ENCODE measurements at places on chromosomes 13 and 19.

DNA sequence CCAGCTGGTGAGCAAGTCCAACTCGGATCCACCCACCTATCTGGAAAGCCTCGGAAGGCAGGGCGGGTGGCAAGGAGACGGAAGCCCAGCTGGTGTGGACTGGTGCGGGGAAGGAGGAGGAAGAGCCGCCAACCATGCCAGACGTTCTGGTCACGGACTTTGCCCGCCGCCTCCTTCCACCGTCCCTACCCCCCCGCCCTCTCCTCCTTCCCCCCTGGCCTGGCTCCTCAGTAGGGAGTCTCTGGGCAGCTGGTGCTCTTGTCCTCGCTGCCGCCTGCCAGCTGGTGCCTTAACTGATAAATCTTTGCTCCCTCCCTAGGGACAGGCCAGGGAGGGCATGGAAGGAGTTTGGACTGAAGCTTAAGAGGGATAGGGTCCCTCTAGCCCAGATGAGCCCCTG lies 4.8 kb downstream of the SYNGR4 start:
- no peak for DNase-seq

DNA sequence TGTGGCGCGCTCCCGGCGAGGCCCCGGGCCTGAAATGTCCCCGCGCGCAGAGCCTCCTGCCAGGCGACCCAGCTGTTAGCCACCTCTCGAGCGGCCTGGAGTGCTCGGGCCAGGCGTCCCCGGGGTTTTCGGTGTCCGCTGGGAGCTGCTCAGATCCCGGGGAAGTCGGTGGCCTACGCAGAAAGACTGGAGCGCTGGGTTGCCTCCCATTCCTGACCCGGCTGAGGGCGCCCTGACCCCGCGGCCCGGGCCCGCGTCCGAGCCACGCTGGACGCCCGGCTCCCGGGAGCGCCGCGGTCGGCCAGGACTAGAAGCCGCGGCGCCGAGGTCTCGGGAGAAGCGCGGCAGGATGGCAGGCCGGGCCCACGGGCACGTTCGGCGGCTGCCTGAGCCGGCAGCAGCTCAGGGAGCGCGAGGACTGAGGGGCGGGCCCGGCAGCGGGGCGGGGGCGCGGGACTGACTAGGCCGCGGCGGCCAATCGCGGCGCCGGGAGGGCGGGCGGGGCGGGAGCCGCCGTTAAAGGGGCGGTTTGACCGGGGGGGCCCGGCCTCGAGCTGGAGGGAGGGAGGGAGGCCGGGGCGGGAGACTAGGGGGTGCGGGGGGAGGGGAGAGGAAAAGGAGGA lies 1.3 kb upstream of the ZIC2 start:
- DNase-seq = peak; percentile 55

DNA sequence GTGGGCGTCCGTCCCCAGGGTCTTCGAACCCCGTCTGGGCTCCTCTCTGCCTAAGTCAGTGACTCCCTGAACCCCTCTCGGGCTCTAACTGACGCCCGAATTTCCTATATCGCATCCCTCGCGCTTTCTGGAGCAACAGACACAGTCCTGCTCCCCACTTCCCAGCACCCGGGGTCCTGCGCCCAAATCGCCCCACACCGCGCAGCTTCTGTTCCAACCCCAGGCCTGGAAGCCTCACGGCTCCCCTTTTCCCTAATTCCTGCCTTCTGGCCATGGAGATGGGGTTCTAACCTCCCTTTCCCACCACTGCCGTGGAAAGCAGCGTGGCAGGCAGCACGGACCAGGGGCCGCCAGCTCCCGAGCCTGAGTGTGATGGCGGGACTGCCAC lies 1.6 kb upstream of the GRTP1 start:
- no peak for DNase-seq

DNA sequence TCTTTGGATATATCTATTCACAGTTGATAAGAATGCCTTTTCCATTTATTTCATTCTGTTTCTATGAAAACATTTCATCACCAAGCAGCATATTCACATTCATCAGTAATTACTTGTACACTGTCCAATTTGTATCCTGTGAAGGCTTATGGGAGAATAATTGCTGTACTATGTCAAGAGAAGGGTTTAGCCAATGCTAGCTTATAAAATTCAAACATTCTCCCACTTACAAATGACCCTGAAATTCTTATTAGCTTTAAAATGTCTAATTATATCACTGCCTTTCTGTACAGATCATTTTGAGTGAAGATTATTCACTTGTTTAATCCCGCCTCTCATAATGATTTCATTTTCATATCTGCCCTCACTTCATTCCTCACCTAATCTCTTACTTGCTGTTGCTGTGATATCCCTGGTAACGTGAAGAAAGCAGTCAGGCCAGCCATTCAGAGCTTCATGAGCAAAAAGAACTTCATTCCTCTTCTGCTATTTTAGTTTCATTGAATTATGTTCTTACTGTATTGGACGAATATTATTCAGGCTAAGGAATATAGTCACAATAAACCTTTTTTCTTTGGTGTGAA lies 778.7 kb downstream of the OLFM4 start:
- no peak for DNase-seq

GRCh38 chr19:45243144-45243732 lies 2.0 kb downstream of the EXOC3L2 start:
- no peak for DNase-seq

DNA sequence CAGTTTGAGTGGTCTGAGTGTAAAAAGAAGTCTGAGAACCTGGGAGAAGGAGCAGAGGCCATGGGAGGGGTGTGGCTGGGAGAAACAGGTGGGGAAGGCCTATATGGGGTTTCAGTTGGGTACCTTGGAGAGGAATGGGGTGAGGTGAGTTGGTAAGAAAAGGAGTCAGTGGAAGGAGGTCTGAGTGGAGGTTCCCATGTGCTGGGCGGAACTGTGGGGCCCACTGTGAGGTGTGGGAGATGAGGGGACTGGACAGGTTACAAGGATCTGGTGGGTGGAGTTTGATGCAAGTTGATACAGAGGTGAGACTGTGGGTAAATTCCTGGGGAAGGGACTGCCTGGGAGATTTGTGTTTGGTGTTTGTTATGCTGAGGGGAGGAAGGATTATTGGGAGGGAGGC lies 2.1 kb downstream of the ZNF574 start:
- DNase-seq = no peak

- DNase-seq = no peak
Measured at GRCh38 chr19:2533686-2534422, 57.9 kb downstream of the GADD45B start.

- no peak for DNase-seq
Measured at GRCh38 chr19:34503531-34504272, 22.1 kb downstream of the WTIP start.

- no peak for DNase-seq
Measured at GRCh38 chr13:28606466-28606865, 52.5 kb upstream of the POMP start.

GRCh38 chr13:90281709-90282108 lies 1065.8 kb upstream of the MIR17HG start:
- DNase-seq = no peak

DNA sequence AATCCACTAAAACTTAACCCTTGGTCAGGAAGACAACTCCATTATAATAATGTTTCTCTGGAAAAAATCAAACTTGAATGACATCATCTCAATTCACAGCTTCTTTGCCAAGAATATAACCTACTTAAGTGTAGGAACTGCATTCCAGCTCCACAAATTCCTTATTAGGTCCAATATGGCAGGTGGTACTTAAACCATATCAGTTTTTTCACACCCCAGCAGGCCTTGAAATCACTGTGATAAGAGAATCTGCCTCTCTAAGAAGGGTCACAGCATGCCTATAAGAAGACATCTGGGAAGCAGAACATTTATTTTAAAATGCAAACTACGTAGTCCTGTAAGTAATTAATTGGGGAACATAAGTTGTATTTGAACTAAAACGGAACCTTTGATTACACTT lies 687.8 kb downstream of the DIAPH3 start:
- DNase-seq = no peak

DNA sequence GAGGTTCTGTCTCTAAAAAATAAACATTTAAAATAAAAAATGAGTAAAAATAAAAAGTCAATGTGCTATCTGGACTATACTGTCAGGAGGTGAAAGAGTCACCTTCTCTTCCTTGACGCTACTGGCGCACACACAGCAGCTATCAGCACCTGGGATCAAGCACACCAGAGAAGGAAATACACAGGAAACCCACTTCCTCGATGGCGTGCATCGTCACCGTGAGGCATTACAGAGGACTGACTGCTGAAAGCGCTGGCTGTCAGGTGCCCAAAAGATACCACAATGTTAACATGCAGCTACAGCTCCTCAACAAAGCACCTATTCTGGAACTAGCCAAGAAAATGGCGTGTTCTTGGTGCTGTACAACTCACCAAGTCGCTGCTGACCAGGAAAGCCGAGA lies 6.1 kb downstream of the SLC35E1 start:
- peak; percentile 90 for DNase-seq

DNA sequence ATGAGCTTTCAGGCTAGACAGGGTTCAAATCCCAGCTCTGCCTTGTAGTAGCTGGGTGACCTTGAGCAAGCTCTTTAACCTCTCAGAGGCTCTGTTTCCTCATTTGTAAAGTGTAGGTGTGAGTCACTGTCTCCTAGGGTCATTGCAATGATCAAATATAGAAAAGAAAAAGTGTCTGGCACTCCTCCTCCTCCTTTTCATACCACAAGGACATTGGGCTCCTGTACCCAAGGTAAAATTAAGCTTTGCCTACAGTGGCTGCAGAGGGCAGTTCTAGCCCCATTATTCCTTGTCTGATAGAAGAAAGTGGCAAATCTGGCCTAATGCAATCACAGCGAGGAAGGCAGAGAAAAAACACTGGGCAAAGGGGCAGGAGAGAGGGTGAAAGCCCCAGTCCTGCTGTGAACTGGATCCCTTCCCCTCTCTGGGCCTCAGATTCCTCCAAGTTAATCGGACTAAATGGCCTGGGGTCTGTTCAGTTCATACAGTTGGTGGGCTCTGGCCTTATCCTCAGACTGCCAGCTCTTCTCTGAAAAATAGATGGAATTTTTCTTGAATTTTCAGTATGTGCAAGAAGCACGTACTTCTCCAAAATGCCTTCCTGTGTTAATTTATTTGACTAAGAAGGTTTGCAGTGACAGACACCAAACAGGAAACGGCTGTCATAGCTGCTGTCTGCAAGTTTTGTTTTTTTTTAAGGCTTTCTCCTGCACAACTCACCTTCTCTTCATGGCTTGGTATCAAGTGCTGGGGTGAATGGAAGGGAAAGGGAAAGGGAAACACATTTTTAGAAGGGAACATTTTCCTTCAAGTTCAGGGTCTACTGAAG lies 35.3 kb downstream of the RGCC start:
- peak; percentile 66 for DNase-seq

DNA sequence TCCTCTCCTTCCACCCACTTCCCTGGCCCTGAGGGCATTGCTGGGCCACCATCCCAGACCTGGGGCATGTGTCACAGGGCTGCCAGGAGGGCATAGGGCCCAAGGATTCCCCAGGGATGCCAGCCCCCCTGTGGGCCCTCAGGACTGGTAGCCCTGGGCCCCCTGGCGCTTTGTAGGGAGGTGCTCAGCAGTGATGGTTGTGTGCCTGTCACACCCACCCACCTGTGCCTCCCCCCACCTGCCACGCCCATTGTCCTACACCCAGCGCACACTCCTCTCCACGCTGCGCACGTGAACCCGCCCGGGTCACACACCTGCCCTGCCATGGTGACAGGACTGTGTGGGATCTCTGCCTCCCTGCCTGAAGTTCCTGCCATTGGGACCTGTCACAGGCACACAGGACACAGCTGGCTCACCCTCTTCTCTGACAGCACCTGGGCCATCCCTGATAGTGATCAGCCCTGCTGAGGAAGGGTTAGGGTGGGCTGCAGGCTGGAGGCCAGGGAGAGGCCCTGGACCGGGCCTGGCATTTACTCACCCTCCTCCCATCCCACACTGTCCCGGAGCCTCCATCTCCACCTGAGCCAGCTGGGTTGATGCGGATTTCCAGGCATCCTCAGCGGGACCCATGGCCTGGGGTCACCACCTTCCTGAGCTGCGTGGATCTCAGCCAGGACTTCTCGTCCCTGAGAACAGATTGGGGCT lies 23.9 kb downstream of the WTIP start:
- DNase-seq = no peak

- no peak for DNase-seq
Measured at GRCh38 chr19:48841047-48841446, 4.8 kb upstream of the HSD17B14 start.

DNA sequence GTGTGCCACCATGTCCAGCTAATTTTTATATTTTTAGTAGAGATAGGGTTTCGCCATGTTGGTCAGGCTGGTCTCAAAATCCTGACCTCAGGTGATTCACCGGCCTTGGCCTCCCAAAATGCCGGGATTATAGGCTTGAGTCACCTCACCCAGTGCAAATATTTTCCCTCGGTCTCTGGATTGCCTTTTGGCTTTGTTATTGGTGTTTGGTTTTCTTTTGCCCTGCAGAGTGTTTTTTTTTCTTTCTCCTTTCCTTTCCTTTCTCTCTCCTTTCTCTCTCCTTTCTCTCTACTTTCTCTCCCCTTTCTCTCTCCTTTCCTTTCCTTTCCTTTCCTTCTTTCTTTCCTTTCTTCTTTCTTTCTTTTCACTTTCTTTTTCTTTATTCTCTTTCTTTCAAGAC lies 33.2 kb downstream of the KDM4B start:
- no peak for DNase-seq

DNA sequence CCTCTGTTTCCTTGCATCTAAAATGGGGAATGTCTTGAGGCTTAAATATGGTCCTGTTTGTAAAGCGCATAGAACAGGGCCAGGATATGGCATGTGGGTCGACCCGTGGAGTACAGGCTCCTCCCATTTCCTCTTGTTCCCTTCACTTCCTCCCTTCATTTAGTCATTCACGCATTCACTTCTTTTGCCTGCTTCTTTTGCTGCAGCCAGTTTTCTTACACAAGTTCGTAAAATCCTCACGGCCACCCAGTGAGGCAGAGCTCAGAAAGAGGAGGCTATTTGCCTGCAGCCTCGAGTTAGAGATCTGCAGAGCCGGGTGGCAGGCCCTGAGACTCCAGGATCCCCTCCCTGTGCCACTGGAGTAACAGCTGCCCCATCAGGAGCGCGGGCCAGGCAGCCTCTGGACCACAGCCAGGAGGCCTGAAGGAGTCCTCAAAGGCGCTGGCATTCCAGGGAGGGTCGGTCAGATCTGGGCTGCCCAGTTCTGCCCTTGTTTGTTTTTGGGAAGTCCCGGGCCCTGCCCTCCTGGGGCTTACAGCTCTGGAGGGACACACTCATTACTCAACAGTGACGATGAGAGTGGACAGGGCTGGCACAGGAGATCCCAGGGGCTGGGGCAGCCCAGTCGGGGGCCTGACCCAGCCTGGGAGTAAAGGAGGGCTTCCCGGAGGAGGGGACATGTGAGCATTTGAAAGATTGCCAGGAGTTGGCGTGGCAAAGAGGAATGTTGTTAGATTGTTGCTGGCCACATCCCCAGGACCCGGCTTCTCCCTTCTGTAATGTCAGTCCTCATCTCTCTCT lies 4.6 kb downstream of the PPP5C start:
- DNase-seq = peak; percentile 37

DNA sequence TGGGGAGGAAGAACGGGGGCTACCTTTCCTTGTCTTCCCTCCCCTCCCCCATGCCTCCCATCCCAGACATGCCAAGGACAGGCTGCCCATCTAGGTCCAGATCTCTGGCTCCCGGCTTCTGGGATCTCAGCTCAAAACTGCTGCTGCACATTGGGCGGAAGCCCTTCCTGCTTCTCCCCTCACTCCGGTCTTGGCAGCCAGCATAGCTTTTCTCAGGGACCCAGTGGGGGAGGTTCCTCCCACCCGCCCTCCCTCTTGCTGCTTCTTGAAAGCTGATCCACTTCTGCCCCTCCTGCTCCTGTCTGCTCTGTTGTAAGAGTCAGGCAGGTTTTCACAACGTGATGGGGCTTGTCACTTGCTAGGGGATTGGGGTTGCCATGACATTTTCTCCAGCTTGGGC lies 21.7 kb upstream of the RNF17 start:
- no peak for DNase-seq

GRCh38 chr13:35475212-35475959 lies 1.1 kb downstream of the MAB21L1 start:
- DNase-seq = no peak
